ENCODE measurements at places on chromosomes 5 and 9.

- DNase-seq = no peak
Measured at GRCh38 chr5:68372161-68372560, 156.6 kb downstream of the PIK3R1 start.

GRCh38 chr5:142233083-142234032, 91.5 kb downstream of the SPRY4 start:
- DNase-seq = no peak

DNA sequence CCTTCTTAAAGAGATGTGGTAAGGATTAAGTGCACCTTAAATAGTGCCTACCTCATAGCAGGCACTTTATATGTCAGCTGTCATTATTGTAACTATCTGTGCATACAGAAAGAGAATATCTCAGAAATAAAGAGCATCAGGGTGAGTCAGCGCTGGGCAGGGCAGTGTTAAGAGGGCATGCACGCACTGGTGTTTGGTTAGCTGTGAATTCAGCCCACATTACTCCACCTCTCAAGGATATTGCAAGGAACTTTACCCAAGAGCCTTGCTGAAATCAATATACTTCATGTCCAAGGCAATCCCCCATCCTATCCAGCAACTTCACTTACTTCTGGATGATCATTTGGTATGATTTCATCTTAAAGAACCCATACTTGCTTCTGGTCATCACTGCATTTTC, 300.9 kb downstream of the NTRK2 start:
- DNase-seq = no peak

DNA sequence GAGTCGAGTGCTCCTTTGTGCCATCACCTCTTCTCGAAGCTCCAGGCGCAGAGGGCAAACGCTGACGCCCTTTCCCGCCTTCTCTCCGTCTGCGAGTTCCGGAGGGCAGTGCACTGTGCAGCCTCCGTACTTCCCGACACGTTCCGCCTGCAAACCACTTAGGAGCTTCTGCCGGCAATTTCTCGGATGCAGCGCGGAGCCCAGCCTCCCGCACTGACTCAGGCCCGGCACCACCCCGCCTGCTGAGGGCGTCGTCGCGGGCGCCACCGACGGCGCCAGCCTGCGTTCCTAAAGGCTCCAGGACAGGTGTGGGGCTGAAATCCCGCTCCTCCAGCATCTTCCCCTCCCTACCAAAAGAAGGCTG, 9.3 kb upstream of the TRIM36 start:
- DNase-seq = no peak

DNA sequence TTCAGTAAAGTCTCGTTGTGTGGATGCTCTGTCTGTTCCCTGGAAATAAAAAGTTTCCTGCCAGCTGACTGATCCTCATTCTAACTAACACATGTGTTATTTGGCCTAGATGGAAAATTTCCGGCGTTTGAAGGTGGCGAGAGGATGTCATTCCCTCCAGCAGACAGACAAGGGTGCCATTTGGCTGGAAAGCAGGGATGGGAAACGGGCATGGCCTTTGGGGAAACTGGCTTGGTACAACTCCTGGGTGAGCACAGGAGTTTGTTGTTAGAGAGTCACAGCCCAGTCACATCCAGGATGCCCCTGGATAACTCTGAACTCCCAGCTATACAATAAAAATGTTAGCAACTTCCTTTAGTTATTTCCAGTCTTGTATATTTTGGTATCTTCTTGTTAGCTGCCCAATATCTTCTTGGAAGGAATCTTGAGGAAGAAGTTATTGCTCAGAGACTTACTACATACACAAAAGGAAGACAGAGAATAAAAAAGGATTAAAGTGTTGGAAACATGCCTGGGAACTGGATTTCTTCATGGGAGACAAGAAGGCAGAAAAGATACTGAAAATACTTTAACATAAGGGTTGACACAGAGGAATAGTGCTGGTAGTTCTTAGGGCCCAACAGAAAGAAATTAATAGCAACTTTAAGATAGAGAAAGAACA, 41.9 kb downstream of the TEK start:
- DNase-seq = no peak

DNA sequence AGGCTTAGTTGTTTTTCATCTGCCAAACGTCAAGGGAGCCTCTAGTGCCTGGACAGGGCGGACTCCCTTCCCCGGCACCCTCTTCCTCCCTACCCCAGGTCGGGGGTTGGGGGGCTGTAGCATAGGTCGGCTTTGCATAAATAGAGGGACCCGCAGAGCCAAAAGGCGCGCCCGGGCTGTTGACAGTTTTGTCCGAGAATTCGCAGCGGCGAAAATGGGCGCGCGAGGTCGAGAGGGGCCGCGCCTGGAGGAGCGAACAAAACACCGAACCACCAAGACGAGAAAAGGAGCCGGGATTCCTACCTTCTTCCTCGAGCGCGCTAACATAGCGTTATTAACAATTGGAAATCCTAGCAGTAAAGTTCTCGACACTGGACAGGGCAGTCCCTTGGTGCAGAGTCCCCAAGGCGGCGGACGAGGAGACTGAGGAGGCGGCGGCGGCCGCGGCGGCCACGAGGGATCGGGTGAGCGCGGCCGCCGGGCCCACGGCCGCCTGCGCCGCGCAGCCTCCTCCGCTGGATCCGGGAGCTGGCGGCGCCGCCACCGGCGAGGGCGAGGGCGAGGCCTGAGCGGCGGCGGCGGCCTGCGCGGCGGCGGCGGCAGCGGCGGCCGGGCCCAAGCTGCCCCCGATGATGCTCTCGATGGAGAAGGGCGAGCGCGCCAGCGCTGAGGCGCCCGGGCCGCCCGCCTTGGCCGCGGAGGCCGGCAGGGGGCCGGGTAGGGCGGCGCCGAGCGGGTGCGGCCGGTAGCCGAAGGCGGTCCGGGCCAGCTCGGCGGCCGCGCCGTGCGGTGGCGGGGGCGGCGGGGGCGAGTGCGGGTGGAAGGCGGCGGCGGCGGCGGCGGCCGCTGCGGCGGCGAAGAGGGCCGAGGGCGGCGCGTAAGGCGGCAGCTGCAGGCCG, 1.7 kb downstream of the FOXD1 start:
- DNase-seq = no peak

DNA sequence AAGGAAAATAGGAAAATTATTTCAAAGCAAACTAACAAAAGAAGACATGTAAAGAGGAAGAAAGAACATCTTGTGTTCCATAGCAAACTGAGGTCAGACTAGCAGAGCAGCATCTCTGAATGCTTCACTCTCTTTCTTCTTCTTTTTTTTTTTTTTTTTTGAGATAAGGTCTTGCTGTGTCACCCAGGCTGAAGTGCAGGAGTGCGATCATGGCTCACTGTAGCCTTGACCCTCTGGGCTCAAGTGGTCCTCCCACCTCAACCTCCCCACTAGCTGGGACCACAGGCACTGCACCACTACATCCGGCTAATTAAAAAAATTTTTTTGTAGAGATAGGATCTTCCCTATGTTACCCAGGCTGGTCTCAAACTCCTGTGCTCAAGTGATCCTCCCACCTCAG, 36.6 kb downstream of the MELK start:
- no peak for DNase-seq

GRCh38 chr5:25540628-25541027, 895.9 kb upstream of the CDH10 start:
- DNase-seq = no peak

DNA sequence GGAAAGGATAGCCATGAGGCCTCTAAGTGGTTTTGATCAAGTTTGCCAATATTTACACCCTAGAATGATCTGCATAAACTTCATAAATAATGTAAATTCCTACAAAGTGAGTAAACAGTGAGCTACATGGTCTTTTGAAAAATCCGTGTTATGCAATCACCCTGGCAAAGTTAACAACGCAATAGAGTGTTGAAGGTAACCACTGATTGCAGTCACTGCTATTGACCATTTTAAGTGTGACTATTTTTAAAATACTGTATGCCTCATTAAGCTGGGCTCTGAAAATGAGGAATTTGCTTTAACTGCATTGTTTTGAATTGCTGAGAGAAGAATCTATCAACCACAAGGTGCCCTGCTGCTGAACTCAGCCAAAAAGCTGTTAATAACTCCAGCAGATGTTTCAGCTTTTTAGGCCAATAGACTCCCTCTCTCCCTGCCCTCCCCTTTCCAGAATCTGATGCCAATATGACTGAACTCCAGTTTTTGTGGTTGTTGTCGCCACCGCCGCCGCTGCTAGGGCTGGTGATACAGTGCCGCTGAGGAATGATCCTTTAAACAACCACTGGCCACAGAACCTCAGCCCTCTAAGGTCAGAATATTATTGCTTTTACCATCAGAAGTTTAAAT, 35.3 kb upstream of the SMARCA2 start:
- DNase-seq = no peak

- DNase-seq = no peak
Measured at GRCh38 chr9:134321531-134321930, 4.7 kb upstream of the RXRA start.

GRCh38 chr5:167895899-167896659, 395.4 kb upstream of the WWC1 start:
- DNase-seq = no peak

GRCh38 chr9:35743452-35743851, 5.6 kb downstream of the GBA2 start:
- DNase-seq = no peak

- DNase-seq = no peak
Measured at GRCh38 chr5:135131801-135132680, 98.0 kb upstream of the PITX1 start.

DNA sequence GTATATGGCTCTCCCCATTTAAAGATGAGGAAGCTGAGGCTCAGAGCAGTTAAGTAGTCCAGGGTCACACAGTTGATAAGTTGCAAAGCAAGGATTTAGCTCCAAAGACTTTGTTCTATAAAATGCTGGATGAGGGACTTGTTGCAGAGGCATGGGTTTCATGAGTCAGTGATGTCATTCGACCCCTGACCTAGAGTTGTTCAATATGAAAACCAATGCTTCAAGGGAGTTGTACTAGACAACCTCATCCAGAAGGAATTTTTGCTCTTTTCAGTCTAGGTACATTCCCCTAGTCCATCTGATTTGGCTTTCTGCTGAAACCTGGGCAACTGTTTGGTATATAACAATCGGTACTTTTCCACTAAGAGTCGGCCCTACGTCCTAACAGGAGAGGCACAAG, 550.4 kb downstream of the EBF1 start:
- DNase-seq = no peak

GRCh38 chr9:134089972-134090371, 22.1 kb upstream of the BRD3 start:
- DNase-seq = no peak

GRCh38 chr9:38619556-38620447, 594 bp downstream of the ANKRD18A start:
- DNase-seq = peak; percentile 23

- no peak for DNase-seq
Measured at GRCh38 chr5:117463881-117464570, 889.4 kb upstream of the SEMA6A start.

DNA sequence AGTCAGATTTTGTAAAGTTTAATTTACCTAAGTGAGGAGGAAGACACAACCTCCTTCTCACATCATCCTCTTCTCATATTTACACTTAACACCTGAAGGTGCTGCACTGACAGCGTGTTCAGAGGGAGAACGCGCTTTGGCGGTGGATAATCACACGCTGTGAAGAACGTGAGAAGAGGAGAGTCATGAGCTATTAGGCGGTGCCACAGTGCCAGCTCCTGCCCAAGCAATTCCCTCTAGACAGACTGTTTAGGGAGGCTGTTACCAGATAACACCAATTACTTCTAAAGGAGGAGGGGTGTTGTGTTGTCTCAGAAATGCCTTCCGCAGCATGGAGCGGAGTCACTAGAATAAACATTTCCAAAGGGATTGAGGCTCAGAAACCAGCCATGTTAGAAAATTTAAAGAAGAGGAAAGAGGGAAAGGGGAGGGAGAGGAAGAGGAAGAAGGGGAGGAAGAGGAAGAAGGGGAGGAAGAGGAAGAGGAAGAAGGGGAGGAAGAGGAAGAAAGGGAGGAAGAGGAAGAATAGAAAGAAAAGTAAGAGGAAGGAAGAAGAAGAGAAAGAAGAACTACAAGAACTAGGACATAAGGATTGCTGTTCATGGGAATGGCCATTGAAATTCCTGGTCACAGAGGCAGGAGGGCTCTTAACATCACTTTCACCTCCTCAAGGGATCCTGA, 37.3 kb upstream of the WWC1 start:
- DNase-seq = no peak

- no peak for DNase-seq
Measured at GRCh38 chr5:134570365-134570758, 44.9 kb downstream of the JADE2 start.

- DNase-seq = no peak
Measured at GRCh38 chr9:118192807-118193206, 488.6 kb downstream of the TLR4 start.

DNA sequence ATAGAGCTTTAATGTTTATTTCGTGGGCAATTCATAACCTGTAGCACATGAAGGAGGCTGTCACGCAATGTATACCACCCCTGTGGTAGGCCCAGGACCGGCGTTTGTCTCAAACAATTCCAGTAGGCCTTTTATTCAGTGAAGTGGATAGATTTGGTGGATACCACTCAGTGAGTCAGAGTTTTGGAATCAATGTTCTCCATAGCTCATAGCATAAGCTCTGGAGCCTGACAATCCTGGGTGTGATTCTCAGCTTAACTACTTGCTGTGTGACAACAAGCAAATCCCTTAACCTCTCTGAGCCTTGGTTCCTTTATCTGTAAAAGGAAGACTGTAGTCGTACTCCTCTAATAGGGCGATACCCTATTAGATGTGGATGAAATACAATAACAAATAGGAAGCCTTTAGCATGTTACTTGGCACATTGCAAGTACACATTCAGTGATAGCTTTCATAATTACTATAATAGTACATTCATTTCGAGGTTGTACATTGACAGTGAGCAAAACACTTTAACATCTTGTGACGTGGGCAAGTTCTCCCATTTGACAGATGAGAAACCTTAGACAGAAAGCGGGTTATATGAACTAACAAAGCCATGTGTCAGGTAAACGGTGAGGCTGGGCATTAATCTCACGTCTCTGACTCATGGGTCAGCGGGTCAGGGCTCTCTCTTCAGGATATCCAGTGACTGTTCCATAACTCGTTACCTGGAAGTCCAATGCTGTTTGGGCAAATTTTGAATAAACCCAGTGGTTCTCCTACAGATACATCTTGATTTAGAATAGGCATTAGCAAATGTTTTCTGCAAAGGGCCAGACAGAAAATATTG, 130.8 kb downstream of the C9orf152 start:
- DNase-seq = no peak

- no peak for DNase-seq
Measured at GRCh38 chr5:84014966-84015365, 294.3 kb upstream of the HAPLN1 start.

All from NCI-H1092 (cell line).